ENCODE measurements at places on chromosomes 7 and 10. TPM values are rescaled to one million over a fixed set of nuclear protein-coding genes. Genes with fewer than 3 reads are reported as not detected.

GRCh38 chr10:7417103-7417623 is 6.3 kb upstream of the SFMBT2 start:
- H3K4me3 ChIP-seq: no peak overlapping the region
- H3K4me1 ChIP-seq: peaks cover 8% of the 10 kb centered on the region
- peak overlapping the region; percentile 68 for H3K27ac ChIP-seq

EPDR1 gene
- 0.29 TPM for total RNA-seq

DNA sequence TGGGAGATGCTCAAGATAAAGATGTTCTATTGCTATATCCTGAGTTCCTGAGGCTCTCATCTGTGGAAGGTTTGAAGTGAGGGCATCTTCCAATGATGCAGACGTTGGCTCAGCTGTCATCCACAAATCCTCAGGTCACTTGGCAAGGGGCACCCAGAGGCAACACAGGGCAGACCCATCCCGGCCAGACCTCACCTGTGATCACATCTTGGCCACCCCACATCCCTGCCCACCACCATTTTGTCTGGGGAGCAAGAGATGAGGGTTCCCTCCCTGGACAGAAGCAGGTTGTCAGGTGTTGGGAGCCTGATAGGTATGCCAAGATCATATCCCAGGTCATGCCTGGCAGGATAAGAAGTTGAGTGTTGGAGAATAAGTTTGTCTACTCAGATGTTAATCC is 918.2 kb upstream of the ZNF722 start:
- no peaks in the 10 kb centered on the region for H3K36me3 ChIP-seq
- no peaks in the 10 kb centered on the region for H3K4me1 ChIP-seq
- H3K4me3 ChIP-seq: no peak overlapping the region
- no peak overlapping the region for H3K27ac ChIP-seq
- H3K27me3 ChIP-seq: no peaks in the 10 kb centered on the region

DNA sequence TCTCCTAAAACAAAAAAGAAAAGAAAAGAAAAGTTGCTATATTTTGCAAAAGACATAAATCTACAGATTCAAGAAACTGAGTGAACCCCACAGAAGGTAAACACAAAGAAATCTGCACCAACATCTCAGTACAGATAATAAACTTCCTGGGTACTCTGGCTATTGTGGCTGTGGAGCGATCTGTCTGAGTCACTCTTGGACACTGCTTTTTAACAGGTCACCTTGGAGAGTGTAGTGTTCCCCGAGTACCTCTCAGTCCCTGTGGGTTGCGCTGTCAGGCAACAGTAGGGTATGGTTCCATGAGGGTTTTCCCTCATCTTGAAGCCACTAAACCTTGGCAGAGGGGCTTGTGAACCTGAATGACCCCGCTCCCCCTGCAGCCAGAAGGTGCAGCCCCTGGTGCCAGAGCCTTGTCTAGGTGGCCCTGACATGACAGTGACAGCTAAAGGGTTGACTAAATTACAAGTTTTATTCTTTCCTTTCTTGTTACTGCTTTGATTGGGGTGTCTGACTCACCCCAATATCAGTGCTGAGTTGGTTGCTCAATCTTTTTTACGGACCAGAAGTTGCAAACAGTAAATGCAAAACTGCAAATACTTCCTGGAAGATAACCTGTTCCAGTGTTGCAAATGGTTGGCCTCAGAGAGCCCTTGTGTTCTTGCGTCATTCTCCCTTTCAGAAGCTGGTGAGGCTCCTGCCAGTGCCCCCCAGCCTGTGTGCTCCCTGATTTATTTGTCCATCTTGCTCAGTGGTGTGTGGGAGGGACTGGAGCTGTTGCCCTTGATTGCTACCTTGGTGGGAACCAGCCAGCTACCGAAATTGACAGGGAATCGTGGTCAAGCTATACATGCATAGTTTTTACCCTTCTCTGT is 30.6 kb downstream of the POR start:
- peaks cover 11% of the 10 kb centered on the region for H3K4me1 ChIP-seq

KEL gene
- 0.52 TPM for total RNA-seq

MYPN gene
- not detected for total RNA-seq

- DNase-seq: no peak
- H3K27ac ChIP-seq: peak overlapping the region; percentile 32
- H3K27me3 ChIP-seq: no peaks in the 10 kb centered on the region
- H3K4me1 ChIP-seq: peaks cover 12% of the 10 kb centered on the region
Measured at GRCh38 chr7:129824291-129825208, 128.2 kb downstream of the UBE2H start.

ATP6V1F gene
- total RNA-seq: 68.7 TPM

CYP3A4 gene
- not detected for total RNA-seq

DNA sequence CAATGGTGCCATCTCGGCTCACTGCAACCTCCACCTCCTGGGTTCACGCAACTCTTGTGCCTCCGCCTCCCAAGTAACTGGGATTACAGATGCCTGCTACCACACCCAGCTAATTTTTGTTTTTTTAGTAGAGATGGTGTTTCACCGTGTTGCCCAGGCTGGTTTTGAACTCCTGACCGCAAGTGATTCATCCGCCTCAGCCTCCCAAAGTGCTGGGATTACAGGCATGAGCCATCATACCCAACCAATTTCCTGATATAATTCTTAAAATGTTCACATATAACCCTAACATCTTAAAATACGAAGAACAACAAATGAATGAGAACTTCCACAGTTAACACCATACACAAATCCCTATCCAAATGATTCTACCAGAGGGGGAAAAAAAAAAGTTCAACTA is 31.2 kb downstream of the BAIAP2L1 start:
- H3K4me3 ChIP-seq: no peak overlapping the region
- no peak for DNase-seq
- H3K27ac ChIP-seq: no peak overlapping the region
- no peaks in the 10 kb centered on the region for H3K36me3 ChIP-seq

DNA sequence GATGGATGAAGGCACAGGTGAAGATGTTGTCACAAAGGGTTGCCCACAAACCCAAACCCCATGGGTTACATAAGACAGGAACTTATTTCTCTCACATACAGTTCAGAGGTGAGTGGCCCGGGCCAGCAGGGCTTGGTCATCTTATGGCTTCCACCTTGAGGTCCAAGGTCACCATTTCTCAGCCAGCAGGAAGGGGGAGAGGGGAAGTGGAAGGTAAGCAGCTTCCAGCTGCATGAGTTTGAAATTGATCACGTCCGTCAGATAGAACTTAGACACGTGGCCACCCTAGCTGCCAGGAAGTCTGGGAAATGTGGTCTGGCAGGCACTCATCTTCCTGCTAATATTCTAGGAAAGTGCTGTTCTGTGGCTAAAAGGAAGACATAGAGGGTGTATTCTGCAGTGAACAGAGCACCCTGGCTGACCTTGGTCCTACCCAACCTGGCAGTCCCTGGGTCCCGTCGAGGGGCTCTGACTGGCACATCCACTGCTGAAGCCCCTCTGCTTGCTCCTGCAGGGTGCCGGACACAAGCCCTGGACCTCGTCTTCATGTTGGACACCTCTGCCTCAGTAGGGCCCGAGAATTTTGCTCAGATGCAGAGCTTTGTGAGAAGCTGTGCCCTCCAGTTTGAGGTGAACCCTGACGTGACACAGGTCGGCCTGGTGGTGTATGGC is 49.5 kb downstream of the VWA2 start:
- DNase-seq: no peak
- H3K27ac ChIP-seq: no peak overlapping the region
- H3K36me3 ChIP-seq: no peaks in the 10 kb centered on the region
- H3K4me3 ChIP-seq: no peak overlapping the region
- no peaks in the 10 kb centered on the region for H3K4me1 ChIP-seq

- H3K27me3 ChIP-seq: peaks cover 18% of the 10 kb centered on the region
- H3K36me3 ChIP-seq: no peaks in the 10 kb centered on the region
- H3K4me1 ChIP-seq: peaks cover 3% of the 10 kb centered on the region
- H3K27ac ChIP-seq: no peak overlapping the region
- no peak for DNase-seq
Measured at GRCh38 chr10:94083662-94084265, 90.0 kb downstream of the PLCE1 start.

DNA sequence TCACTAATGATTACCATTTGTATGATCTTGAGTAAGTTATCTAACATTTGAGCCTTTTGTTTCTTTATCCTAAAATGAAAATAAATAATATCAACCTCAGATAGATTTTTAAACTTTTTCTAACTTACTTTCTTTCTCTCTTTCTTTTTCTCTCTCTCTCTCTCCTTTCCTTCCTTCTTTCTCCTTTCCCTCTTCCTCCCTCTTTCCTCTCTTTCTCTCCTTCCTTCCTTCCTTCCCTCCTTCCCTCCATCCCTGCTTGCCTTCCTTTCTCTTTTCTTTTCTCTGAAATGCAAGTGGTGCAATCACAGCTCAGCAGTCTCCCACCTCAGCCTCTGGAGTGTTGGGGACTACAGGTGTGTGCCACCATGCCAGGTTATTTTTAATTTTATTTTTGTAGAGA is 132.9 kb upstream of the ASAH2 start:
- no peaks in the 10 kb centered on the region for H3K27me3 ChIP-seq
- peak overlapping the region; percentile 90 for H3K27ac ChIP-seq
- H3K36me3 ChIP-seq: peaks cover 2% of the 10 kb centered on the region
- peaks cover 32% of the 10 kb centered on the region for H3K4me1 ChIP-seq
- no peak overlapping the region for H3K4me3 ChIP-seq
- DNase-seq: no peak

GRCh38 chr7:158725506-158725800 is 20.8 kb upstream of the NCAPG2 start:
- no peak for DNase-seq
- no peaks in the 10 kb centered on the region for H3K27me3 ChIP-seq
- peaks cover 2% of the 10 kb centered on the region for H3K4me1 ChIP-seq
- no peak overlapping the region for H3K4me3 ChIP-seq
- no peak overlapping the region for H3K27ac ChIP-seq

- peaks cover 3% of the 10 kb centered on the region for H3K4me1 ChIP-seq
- no peak for DNase-seq
- H3K27ac ChIP-seq: no peak overlapping the region
- H3K36me3 ChIP-seq: no peaks in the 10 kb centered on the region
- peaks cover 65% of the 10 kb centered on the region for H3K27me3 ChIP-seq
Measured at GRCh38 chr7:43296306-43296705, 183.9 kb downstream of the HECW1 start.

LIPF gene
- total RNA-seq: not detected

- peak overlapping the region; percentile 21 for H3K4me3 ChIP-seq
- peaks cover 20% of the 10 kb centered on the region for H3K4me1 ChIP-seq
- H3K27ac ChIP-seq: no peak overlapping the region
- DNase-seq: no peak
- H3K36me3 ChIP-seq: no peaks in the 10 kb centered on the region
Measured at GRCh38 chr10:133225707-133226191, 4.3 kb upstream of the UTF1 start.

LBX1 gene
- total RNA-seq: not detected

- H3K4me3 ChIP-seq: no peak overlapping the region
- no peaks in the 10 kb centered on the region for H3K4me1 ChIP-seq
- no peaks in the 10 kb centered on the region for H3K36me3 ChIP-seq
- no peak overlapping the region for H3K27ac ChIP-seq
Measured at GRCh38 chr7:91288208-91288824, 24.1 kb downstream of the FZD1 start.

GRCh38 chr10:130499541-130499940 is 363.4 kb downstream of the GLRX3 start:
- no peaks in the 10 kb centered on the region for H3K36me3 ChIP-seq
- H3K27ac ChIP-seq: no peak overlapping the region
- no peak overlapping the region for H3K4me3 ChIP-seq
- peaks cover 12% of the 10 kb centered on the region for H3K27me3 ChIP-seq

GRCh38 chr7:2876031-2876731 is 32.1 kb upstream of the GNA12 start:
- H3K36me3 ChIP-seq: no peaks in the 10 kb centered on the region
- H3K4me3 ChIP-seq: no peak overlapping the region
- peaks cover 27% of the 10 kb centered on the region for H3K4me1 ChIP-seq
- H3K27me3 ChIP-seq: no peaks in the 10 kb centered on the region
- peak overlapping the region; percentile 45 for H3K27ac ChIP-seq
- no peak for DNase-seq

TMEM176B gene
- not detected for total RNA-seq

- peaks cover 5% of the 10 kb centered on the region for H3K4me1 ChIP-seq
- no peak overlapping the region for H3K4me3 ChIP-seq
- no peaks in the 10 kb centered on the region for H3K36me3 ChIP-seq
- peaks cover 50% of the 10 kb centered on the region for H3K27me3 ChIP-seq
Measured at GRCh38 chr10:86355571-86356038, 11.0 kb downstream of the GRID1 start.

CYP2W1 gene
- not detected for total RNA-seq

DNA sequence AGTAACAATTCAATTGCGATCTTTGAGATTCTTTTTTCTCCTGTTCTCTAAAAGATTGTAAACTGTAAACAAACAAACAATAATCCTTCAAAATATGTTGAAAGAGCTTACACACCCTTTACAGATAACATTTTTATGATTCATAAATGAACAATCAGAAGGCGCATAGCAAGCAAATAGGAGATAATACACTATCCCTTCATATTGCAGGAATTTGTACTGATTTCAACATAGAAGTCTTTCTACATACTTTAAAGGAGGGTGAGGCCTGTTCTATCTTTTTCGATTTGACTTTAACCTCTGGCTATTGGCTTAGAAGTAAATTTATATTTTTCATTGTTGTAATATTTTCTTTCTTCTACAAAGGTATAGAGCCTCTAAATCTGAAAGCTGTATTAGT is 57.2 kb downstream of the TFEC start:
- H3K4me1 ChIP-seq: no peaks in the 10 kb centered on the region
- no peak overlapping the region for H3K4me3 ChIP-seq
- no peaks in the 10 kb centered on the region for H3K27me3 ChIP-seq
- no peak for DNase-seq
- H3K27ac ChIP-seq: no peak overlapping the region

SLC13A1 gene
- not detected for total RNA-seq

DNA sequence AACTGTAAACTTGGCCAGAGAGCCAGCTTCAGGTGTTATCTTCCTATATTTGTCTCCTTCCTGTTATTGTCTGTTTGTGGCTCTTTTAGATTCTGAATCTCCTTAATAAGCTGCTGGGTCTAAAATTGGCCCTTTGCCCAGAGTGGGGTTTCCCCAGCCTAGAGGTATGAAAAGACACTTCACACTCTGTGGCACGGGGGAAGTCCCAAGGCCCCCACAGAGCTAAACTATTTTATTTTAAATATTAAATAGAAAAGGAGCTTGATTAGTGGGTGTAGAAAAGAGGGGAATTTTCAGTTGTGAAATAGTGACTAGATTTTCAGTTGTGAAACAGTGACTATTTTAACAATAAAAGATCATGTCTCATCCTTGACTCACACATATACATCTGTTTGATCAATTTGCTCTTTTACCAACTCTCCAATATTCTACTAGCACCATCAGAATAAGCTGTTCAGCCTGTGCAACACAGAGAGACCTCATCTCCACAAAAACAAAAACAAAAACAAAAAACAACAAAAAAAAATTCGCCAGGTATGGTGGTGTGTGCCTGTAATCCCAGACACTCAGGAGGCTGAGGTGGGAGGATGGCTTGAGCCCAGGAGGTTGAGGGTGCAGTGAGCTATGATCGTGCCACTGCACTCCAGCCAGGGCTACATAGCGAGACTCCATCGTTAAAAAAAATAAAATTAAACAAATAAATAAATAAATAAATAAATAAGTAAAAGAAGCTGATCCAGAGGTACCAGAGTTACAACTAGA is 24.9 kb upstream of the ADO start:
- H3K4me3 ChIP-seq: no peak overlapping the region
- peaks cover 17% of the 10 kb centered on the region for H3K4me1 ChIP-seq
- peak; percentile 52 for DNase-seq
- H3K27me3 ChIP-seq: no peaks in the 10 kb centered on the region

Measured in T-helper 17 cell (primary cell).